ENCODE measurements at places on chromosomes 3 and 15. TPM values are rescaled to one million over a fixed set of nuclear protein-coding genes. Genes with fewer than 3 reads are reported as not detected.

Gene CFAP92
- 0.27 TPM for polyA plus RNA-seq

Gene C3orf49
- not detected for polyA plus RNA-seq

Gene SH2D7
- not detected for polyA plus RNA-seq

Gene MORC1
- not detected for polyA plus RNA-seq

Gene GOLGA6D
- 0.15 TPM for polyA plus RNA-seq

Gene SEMA7A
- 3.9 TPM for polyA plus RNA-seq

Gene RLBP1
- polyA plus RNA-seq: 0.16 TPM

Gene SERINC4
- polyA plus RNA-seq: 0.48 TPM

Gene TIMP4
- 6.8 TPM for polyA plus RNA-seq

Gene ZNF660
- 1.9 TPM for polyA plus RNA-seq

Gene PDE12
- polyA plus RNA-seq: 3.4 TPM

Gene SLC28A1
- polyA plus RNA-seq: 0.05 TPM

Gene TP53BP1
- 32.9 TPM for polyA plus RNA-seq

Gene CLDN18
- polyA plus RNA-seq: 0.03 TPM

Gene GOLGA8N
- 9.3 TPM for polyA plus RNA-seq

Gene PARP9
- polyA plus RNA-seq: 32.3 TPM

Gene DIPK2A
- 2.9 TPM for polyA plus RNA-seq

Gene METTL6
- 6.2 TPM for polyA plus RNA-seq

Gene CCR5
- 1.6 TPM for polyA plus RNA-seq

Gene GLDN
- polyA plus RNA-seq: 3.0 TPM

Gene ATP8B4
- 2.7 TPM for polyA plus RNA-seq

Gene DZIP3
- polyA plus RNA-seq: 8.9 TPM

Gene CPA3
- polyA plus RNA-seq: 1.5 TPM

Gene GPR160
- polyA plus RNA-seq: 2.1 TPM

Gene TMEM158
- polyA plus RNA-seq: 5.5 TPM

Gene COPB2
- 28.1 TPM for polyA plus RNA-seq

Gene ADCY5
- 1.6 TPM for polyA plus RNA-seq

Gene CHRM5
- polyA plus RNA-seq: 0.15 TPM

Gene SEMA3G
- 6.4 TPM for polyA plus RNA-seq

Gene SPESP1
- 1.9 TPM for polyA plus RNA-seq

Gene NOX5
- polyA plus RNA-seq: 1.4 TPM

Gene XPC
- polyA plus RNA-seq: 21.2 TPM

Gene ZKSCAN7
- polyA plus RNA-seq: 7.5 TPM

Gene PTX3
- polyA plus RNA-seq: 1.1 TPM

Gene IL17RD
- 0.48 TPM for polyA plus RNA-seq

Measured in adrenal gland (tissue), 19 donors.